Stimulated activated naive B cell treated with anti-CD40 and anti-IgM and Interleukin-4, amounts not matched to agents 10 μg/mL and 1 μg/mL and 100 μg/mL, for 72 hours (primary cell): ENCODE measurements at places on chromosomes 6 and 20.

- no peak for DNase-seq
Observed at GRCh38 chr6:158706369-158706982, 56.6 kb downstream of the SYTL3 start.

- no peak for DNase-seq
Observed at GRCh38 chr6:35091346-35092083, 49.6 kb downstream of the TCP11 start.

GRCh38 chr6:135226537-135226936 lies 45.4 kb downstream of the MYB start:
- peak; percentile 4 for DNase-seq

DNA sequence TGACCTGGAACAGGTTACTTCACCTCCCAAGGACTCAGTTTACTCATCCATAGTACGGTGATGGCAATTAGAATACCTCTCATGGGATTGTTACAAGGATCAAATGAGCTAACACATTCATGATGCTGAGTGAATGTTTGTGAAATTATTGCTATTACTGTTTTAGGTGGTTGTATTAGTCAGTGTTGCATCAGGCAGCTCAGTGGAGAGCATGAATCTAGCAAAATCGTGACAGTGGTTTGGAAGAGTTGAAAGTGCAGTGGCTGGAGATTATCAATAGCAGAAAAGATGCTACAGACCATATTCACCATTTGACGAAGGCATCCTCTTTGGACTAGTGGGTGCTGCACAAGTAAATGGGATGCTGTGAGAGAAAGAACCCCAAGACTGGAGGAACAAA lies 50.4 kb upstream of the CTNNBL1 start:
- DNase-seq, result no peak

- DNase-seq, result no peak
Observed at GRCh38 chr20:58040447-58041290, 187.8 kb downstream of the ANKRD60 start.

DNA sequence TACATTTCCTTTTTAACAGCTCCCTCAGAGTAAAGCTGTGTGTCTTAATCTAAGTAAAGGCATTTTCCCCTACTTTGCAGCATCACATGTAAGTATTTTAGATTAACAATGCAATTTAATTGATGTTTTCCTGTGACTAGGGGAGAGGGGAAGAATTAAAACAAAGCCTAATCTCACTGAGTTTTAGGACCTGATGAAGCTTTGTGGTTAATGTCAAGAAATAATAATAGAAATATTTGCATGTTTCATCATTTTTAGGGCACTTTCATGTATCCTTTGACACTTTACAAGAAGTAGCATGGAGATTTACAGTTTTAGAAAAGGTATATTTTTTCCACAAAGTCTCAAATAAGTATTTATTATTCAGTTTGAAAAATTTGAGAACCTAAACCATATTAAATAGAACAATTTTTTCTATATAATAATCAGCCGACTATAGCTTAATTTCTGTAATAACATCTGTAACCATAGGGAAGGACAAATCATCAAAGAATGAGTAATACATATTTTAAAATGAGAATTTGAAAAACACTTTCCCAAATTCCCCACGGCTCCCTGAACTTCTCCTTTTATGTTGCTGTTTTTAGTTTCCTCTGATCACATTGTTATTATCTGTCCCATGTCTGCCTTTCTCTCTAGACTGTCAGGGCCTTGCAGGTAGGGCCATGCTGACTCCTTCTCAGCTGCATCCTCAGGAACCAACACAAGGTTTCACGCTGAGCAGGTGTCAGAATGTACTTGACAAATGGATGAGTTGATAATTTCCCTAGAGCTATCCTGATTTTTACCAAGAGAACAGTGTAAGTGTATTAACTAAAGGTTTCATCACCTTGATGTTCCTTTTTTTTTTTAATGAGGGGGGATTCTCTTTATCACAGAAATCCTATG lies 338.1 kb downstream of the SYNE1 start:
- no peak for DNase-seq

DNA sequence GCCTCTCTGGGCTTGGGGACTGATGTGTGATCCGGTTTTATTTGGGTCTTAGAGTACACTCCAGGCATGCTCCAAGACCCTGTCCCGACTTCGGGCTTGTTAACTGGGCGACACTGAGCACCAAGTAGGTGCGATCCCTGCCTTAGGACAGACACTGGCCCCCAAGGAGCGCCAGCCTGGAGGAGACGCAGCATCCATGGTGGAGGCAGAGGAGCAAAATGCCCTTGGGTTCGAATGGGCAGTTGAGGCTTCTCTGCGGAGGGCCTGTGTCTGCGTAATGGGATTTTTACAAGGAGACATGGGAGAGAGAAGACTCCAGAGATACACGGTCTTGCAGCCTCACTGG lies 593 bp upstream of the LEMD2 start:
- DNase-seq, result no peak

DNA sequence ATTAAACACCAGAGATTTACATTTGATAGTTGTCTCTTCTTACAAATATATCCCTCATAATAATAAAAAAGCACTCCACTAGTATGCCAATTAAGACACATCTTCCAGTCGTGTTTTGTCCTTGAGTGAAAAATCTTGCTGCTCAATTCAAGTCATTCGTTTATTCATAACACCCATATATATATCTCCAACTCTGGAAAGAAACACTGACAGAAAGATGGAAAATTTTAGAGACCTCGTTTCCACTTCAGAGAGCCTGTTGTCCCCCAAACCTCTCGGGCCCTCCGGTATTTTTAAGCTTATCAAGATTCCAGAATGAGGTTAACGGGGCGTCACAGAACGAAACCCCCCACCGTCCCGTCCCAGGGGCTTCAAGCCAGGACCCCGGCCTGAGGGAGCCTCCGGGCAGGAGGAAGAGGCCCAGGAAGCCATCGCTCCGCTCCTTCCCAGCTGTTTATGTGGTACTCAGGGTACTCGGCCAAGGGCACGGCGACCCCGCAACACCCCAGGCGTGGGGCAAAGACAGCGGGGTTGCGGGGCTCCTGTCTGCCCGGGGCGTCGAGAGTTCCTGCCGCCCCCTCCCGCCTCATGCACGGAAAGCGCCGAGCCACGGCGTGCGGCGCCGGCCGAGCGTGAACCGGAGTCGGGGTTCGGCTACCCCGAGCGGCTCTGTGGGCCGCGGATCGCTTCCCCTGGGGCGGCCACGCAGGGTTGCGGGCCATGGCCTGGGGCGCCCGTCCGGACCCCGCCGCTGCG lies 623 bp upstream of the SNX9 start:
- DNase-seq, result no peak

GRCh38 chr20:18138639-18139583 lies 1.2 kb downstream of the KAT14 start:
- DNase-seq, result no peak

- no peak for DNase-seq
Observed at GRCh38 chr20:50996901-50997865, 25.7 kb downstream of the KCNG1 start.

DNA sequence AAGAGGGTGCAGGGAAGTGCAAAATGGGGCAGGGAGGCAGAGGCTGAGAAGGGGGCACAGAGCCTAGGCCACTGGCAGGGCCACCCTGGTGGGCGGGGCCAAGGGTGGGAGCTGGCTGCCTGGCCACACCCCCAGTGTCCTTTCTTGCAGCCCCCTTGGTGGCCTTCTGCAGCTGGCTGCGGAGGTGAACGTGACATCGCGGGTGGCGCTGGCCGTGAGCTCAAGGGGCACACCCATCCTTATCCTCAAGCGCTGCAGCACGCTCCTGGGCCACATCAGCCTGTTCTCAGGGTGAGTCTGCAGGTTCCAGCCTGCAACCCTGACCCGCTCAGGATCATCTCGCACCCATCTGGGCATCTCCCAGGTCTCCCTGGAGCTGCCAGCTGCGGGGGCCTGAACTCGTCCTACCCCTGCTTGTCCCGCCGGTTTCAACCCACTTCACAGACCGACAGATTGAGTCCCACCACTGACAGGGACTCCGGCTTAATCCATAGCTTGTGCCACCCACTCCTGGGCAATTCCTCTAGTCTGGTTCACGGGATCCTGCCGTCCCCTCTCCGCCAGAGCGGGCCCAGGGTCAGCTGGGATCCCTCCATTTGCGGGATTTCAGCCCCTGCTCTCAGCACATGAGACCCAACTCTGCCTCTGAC lies 6.2 kb downstream of the BPIFB3 start:
- DNase-seq, result no peak

- no peak for DNase-seq
Observed at GRCh38 chr20:51752343-51752951, 15.7 kb downstream of the ATP9A start.

DNA sequence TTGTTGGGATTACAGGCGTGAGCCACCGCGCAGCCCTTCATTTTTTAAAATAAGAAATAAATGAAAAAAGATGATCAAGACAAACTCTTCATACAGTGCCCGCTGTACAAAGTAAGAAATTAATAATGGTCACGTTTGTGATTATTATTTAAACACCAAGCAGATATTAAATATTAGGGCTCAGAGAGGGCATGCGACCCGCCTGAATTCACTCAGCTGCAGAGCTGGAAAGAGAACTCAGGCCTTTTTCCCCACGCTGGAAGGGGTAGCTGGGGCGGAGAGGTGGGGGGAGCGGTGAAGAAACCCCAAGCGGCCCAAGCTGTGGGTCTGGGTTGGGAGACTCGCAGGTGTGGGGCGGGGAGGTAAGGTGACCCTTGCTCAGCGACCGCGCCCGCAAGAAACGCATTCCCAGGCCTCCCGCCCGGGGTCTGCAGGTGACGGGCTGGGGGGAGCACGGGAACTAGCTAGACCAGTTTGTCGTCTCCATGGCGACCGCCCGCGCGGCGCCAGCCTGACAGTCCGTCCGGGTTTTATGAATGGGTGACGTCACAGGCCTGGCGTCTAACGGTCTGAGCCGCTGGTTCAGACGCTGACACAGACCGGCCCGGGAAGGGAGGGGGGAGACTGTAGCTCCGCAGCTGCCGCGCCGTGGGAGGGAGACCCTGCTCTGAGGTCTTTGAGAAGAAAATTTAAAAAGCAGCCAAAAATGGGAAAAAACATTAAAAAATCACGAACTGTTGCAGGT lies 1.1 kb upstream of the ID1 start:
- DNase-seq, result peak; percentile 37

DNA sequence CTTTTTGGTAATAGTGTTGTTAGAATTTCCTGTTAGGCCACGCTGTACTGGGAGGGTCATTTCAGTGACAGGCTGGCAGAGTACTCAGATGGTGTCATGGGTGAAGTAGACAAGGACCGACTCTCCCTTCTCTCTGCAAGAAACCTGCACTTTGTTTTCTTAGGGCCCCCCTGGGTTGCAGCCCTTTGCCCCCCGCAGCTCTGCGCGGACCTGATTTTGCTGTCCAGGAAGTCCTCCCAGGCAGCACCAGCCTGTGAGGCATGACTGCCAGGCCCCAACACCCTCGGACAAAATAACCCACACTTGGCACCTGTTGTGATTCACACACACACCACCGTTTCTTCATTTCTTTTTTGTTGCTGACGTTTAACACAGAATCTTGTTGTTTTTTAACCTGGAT lies 21.8 kb upstream of the CLDN20 start:
- DNase-seq, result no peak

DNA sequence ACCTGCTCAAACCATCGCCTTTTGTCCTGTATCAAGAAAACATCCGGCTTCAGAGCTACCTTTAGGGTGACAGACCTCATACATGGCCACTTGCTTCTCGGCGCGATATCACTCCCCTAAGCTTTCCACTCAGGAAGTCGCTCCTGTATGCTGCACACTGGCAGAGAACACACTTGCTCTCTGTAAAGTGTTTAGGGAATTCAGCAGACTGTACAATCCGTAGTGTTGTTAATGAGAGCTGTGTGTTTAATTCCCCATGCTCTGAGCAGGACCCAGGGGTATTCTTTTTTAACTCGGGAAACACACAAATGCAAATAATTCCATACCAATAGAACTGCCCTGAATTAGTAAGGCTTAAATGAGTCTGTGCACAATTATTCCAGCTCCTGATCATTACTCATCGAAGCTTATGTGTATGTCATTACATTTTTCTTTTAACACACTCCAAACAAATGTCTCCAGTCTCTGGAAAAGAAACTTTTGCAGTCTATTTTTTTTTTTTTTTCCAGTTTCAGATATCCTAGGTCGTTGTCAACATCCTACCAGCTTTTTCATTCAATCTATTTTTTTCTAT lies 338.7 kb upstream of the ARID1B start:
- DNase-seq, result no peak

- DNase-seq, result no peak
Observed at GRCh38 chr6:47303861-47304260, 5.8 kb downstream of the TNFRSF21 start.

DNA sequence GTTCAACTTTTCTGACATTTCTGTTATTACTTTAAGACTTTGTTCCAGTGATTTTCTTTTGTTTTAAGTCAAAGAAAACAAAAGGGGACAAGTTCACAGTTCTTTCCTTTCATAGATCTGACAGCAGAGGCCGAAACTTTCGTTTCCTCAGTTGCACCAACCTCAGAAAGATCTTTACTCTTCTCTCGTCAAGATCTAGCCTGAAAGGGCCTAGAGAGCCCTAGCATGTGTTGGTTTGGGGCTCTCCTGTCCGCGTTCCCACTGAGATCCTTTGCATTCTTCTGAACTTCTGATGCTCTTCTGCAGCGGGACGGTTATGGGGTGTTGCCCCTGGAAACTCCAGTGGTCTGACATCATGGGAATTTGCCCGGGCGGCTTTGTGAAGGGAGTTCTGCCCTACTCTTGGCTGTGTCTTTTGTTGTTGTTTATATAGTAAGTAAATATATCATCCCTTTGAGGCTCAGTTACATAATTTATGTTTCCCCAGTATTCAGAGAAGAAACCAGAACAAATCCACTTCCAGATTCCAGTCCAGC lies 129.1 kb downstream of the SASH1 start:
- no peak for DNase-seq

DNA sequence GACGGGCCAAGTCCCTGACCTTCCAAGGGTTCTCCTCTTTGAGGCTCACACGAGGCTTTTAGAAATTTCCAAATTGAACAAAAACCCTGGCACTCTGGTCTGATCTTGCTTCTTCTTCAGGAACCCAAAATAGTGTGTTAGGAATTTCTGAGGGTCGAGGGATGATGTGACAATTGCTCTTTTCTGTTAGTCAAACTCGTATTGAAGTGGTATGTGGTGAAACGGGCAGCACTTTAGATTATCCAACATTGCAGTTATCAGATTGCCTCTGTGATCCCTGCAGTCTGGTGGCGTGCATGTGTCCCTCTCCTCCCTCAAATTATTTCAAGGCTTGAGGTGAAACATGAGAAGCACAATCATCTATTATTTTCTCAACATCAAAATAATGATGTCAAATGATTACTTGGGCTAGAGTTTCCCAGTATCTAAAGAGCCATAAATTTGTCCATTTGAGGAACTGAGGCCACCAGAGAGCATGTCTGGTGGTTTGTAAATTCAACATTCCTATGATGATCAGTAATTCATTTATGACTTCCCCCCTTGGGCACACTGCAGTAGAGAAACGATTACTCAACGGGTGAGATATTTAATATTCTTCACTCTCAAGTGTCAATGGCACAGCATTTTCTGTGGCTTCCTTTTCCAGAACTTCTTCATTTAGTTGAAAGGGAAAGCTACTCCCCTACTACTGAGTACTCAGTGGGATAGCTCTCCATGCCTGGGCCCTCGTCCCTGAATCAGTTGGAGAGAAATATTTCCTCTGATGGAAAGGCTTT lies 308.6 kb upstream of the MAP3K7 start:
- DNase-seq, result no peak

DNA sequence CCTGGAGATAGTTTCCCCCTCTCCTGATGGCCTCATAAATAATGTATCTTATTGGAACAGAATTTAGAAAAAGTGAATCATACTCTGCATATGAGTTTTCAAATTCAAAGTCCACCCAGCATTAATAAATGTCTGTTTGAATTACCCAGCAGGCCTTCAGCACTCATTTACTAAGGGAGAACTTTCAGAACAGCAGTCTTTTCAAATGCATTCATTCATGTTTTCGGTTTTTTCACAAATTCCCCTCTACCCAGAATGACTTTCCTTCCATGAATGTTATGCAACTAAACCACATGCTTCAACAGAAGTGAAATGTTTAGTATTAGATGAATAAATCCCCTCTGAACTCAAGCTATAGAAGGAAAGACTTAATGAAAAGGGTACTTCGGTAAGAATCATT lies 92.4 kb downstream of the RTN4IP1 start:
- DNase-seq, result no peak
